ENCODE measurements at places on chromosomes 6 and 20.

- DNase-seq, result no peak
Measured at GRCh38 chr6:170553534-170554012, 466 bp upstream of the PSMB1 start.

DNA sequence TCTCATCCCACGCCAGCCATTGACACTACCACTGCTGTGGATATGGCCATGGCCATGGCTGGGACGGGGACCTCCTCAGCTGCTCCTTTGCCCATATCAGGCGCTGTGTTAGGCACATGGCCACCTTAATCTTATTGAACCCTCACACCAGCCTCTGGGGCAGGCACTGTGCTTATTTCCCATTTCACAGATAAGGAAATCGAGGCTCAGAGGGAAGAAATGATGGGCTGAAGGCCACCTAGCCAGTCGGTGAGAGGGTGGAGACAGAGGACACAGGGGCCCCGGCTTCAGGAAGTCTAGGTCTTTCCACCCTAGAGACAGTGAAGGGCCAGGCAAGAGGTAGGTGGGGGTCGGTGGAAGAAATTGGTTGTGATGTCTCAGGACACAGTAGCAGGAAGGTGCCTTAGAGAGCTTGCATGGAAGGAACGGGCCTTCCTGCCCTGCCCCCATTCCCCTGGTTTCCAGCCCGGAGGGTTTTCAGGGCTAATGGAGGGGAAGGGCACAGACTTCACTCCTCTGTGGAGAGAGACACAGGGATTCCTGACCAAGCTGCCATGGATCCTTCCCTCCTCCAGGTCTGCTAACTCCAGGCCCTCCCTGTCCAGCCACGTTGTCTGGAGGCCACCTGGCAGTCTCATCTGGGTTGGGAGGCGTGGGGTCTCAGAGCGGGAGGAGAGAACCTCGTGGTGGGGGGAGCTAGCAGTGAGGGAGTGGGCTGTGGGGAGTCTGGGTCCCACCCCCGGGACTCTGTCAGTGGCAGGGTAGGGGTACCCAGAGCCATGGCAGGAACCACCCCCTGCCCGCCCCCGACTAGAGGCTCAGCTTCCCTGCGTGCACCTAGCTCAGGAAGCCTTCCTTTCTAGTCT is 120.4 kb downstream of the VEGFA start:
- DNase-seq, result no peak

DNA sequence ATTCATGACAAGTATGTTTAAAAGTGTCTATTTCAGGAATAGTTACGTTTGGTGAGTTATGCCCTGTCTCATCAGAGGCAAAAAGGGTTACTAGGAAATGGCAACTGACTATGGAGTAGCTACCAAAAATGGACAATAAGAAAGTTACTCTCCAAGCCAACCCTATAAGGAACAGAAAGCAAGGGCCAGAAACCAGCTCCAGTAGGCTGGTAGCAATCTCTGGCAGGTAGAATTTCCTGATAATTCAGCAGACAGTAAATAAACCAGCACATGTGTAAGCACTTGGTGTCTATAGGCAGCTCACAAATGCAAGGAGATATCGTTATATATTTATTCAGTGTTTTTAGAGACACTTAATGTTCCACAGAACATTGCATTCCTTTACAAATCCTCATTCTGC is 20.3 kb downstream of the SOX4 start:
- DNase-seq, result no peak

GRCh38 chr6:83976037-83976755 is 57.4 kb upstream of the MRAP2 start:
- DNase-seq, result no peak

GRCh38 chr6:2805031-2805430 is 36.6 kb downstream of the SERPINB1 start:
- DNase-seq, result no peak

- DNase-seq, result no peak
Measured at GRCh38 chr6:81216668-81217067, 535.8 kb downstream of the TENT5A start.

GRCh38 chr6:43016176-43016942 is 2.3 kb downstream of the KLHDC3 start:
- no peak for DNase-seq

DNA sequence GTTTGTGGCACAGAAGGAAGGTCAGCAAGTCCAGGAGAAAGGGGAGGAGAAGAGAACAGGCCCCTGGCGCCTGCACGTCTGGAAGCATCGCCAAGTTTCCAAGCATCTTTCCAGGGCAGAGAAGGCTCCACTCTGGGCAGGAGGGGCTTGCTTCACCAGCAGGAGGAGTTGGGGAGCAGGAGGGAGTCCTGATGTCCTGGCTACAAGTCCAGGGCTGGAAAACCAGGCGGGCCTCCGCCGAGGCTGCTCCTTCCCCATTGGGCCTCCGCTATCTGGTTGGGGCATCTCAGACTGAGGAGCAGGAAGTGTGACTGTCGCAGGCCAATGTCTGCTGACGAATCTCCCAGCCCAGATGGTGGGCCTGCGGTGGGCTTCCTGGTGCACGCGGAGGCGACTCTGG is 421.9 kb downstream of the PREX1 start:
- no peak for DNase-seq

DNA sequence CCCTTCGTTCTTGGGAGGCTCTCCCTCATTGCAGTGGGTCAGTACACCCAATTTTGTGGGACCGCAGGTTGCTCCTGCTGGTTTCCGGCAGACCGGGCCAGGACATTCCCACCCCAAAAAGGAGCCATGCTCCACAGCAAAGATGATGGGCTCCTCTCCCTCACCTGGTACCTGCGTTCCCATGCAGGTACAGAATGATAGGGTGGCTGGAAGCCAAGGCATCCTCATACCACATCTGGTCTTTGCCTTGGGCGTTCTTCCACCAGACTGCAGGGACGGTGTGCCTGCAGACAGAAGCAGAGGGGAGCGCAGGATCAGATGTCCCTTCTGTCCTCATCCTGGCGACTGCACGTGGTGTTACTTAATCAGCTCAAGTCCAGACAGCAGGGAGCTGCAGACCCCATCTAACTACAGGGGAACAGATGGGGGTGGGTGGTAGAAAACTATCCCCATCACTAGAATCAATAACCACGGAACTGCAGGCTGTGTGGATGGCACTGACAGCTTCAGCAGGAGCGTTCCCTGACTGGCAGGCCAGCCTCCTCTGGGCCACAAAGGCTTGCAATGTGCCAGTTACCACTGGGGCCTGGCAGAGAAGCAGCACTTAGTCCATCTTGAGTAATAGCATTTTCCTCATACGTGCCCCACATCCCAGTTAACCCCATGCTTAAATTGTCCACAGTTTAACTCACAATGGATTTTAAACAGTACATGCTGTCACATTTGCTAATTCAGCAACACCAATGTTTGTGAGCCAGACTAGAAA is 70.4 kb downstream of the ABHD12 start:
- DNase-seq, result no peak

DNA sequence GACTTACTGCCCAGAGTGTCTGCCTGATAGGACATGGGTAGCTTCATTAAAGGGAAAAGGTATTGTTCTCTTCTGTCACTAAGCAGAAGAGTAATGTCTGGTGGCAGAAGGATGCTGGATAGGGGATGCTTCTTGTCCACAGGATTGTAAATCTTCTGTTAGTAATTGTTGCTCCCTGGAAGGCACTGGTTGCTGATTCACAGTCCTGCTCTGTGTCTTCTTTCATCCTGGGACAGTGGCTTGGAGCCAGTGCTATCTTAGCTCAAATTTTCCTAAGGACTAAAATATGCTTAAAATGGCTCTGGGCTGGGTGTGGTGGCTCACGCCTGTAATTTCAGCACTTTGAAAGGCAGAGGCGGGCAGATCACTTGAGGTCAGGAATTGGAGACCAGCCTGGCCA is 48.0 kb downstream of the SYTL3 start:
- DNase-seq, result no peak

DNA sequence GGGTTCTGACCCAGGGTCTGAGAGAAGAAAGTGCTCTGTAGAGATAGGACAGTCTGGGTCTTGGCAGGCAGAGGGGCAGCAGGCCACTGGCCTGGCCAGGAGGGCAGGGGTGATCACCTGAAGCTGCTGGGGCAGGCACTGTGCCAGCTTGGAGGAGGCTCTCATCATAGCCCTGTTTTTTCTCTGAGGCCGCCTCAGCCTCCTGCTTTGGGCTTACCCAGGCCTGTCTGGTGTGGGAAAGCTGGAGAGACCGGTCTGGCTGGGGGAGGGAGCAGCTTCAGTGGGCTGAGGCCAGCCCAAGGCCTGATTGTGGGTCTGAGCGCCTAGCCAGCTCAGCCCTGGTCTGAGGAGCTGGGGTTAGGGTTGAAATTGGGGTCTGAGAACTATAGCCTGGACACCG is 3.9 kb downstream of the LPIN3 start:
- DNase-seq, result no peak

DNA sequence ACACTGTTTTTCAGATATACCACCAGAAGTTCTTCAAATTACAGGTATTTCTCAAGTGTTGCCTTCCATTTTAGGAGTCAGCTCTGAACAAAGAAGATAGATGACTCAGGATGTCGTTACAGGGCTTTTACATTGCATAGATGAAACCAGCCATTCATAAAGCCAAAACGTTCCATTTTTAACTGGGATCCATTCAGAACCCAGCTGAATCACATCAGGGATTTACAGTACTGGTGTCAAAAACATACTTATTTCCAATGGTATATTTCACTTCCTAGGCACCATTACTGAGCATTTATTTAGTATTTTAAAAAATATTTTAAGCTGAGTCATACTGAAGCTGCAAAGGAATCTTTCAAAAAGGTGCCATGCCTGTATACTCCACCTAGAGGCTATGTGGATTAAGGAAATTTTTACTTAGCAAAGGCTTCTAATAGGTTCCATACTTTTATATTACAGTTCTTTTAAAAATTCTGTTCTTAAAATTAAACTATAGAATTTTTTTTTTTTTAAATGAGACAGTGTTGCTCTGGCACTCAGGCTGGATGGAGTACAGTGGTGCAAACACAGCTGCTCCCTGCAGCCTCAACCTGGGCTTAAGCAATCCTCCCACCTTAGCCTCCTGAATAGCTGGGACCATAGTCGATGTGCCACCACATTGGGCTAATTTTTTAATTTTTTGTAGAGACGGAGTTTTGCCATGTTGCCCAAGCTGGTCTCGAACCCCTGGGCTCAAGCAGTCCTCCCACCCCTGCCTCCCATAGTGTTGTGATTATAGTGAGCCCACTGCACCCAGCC is 2.6 kb downstream of the ASF1A start:
- DNase-seq, result no peak

- no peak for DNase-seq
Measured at GRCh38 chr6:63521475-63522210, 50.6 kb upstream of the LOC128125822 start.

- no peak for DNase-seq
Measured at GRCh38 chr6:137416376-137417109, 77.7 kb downstream of the OLIG3 start.

DNA sequence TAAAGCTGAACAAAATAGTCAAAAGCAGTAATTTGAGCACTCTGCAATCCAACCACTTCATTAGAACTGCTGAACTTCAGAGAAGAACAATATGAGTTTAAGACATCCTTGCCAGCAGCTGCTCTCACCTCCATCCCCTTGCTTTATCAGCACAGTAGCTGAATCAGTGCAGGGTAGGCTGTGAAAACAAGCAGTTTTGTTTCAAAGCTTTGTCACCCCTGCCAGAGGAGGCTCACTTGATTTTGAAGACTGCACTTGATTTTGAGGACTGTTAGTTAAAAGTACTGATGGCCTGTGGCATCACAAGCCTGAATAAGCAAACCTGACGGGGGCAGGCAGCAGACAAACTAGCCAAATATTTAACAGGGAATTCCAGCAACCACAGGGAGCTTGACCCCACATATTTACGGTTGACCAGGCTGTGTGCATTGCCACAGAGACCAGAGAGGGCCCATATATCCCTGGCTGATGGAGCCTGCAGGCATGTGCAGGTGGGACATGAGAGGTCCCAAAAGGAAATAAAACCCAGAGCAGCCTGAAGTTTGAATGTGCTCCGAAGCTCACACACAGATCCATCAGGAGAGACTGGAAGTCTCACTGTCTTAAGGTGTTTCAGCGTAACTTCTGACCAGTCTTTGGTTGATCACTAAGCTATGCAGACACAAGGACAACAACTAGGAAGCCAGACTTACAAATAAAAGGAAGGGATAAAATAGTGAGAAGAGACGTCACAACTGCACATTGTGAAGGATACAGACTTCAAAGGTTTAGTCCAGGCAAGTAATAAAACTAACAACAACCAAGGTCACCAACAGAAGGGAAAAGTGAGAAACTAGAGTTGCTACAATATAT is 97.4 kb downstream of the PDSS2 start:
- DNase-seq, result no peak

DNA sequence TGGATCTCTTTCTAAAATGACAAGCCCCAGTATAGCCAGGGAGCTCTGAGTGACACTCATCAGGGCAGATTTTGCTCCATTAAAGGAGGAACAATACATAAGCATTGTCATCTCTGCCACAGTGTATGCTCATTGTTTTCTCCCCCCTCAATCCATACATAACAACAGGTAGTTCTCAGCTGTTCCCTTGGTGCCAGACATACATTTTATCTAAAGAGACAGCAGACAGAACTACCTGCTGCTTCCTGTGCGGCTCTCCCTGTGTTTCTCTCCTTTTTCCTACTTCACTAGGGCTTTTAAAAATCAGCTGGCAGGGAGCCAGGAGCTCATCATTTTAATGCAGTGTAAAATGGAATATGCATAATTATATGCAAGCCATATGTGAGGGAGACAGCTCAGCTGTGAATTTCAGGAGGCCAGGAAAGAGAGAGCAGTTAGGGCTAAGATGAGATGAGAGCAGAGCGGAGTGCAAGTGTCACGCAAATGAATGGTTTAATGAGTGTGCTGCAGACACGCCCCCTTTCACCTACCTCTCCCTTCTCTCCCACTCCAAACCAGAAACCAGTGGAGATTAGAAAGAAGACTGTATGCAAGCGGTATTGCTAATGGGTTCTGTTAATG is 96.0 kb downstream of the SOBP start:
- no peak for DNase-seq

- DNase-seq, result no peak
Measured at GRCh38 chr6:161233986-161234661, 39.7 kb downstream of the AGPAT4 start.

GRCh38 chr20:5977223-5977622 is 26.8 kb downstream of the MCM8 start:
- DNase-seq, result no peak

- DNase-seq, result no peak
Measured at GRCh38 chr6:26092443-26092842, 5.2 kb downstream of the HFE start.
